HCEC 1CT (cell line): ENCODE measurements at places on chromosomes 7 and 10.

GRCh38 chr7:64626083-64626469 is 39.9 kb upstream of the ZNF107 start:
- no peak for DNase-seq

DNA sequence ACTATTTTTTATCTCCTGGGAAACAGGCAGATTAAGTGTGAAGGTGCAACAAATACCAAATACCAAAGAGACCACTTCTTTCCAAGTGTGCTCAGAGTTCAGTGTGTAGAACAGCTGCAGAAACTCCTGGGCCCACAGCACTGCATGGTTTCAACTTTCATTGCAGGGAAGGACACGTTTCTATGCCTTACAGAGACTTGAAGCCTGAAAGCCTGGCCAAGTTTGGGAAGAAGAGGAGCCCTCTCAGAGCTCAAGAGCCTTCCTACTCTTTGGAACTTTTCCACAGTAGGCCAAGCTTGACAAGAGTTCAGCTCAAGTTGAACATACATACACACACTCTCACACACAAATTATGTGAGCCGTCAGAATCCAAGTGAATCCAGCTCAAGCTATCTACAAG is 2.5 kb downstream of the HOXA4 start:
- no peak for DNase-seq

GRCh38 chr10:9222917-9223316 is 1168.4 kb downstream of the GATA3 start:
- peak; percentile 74 for DNase-seq

GRCh38 chr7:135886345-135887132 is 90.6 kb downstream of the MTPN start:
- DNase-seq, result no peak

DNA sequence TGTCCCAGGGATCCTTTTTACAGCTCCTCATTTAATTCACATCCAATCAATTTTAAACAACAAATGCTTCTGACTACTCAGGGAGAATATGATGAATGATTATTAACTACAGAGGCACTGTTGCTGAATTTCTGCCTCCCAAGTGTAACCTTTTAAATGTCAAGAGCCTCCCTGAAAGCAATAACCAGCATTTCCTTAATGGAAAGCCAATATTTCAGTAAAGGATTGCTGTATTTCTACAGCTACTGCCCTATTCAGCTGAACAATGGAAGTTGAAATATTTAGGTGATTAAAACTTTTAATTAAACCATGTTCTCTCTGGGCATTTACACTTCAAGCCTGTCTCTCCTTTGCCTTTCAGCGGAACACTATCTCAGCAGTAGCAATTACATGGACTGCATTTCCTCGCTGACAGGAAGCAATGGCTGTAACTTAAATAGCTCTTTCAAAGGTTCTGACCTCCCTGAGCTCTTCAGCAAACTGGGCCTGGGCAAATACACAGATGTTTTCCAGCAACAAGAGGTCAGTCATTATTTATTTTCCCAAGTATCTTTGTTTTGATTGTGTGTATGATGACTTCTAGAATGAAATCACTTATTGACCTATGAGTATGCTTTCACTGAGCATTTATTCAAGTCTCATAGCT is 304.7 kb downstream of the BICC1 start:
- DNase-seq, result peak; percentile 60

GRCh38 chr10:117342641-117343040 is 32.6 kb downstream of the PDZD8 start:
- peak; percentile 55 for DNase-seq

GRCh38 chr10:111970111-111970510 is 213.5 kb downstream of the GPAM start:
- no peak for DNase-seq

GRCh38 chr10:129507216-129507889 is 40.3 kb downstream of the MGMT start:
- no peak for DNase-seq

DNA sequence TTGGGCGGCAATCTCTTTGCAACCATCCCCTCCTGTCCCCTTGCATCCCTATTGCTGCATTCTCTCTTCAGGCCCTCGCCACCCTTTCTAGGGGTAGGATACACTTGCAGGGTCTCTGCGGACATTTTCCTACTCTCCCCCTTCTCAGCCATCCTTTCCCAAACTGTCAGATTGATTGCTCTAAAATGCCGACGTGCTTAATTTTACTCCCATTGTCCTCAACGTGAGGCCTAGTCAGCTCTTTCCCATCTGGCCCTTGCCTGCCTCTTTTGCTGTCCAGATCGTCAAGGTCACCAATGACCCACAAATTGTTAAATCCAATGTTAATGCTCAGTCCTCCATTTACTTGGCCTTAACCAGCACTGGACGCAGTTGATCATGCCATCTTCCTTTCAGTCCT is 12.7 kb upstream of the LRMDA start:
- no peak for DNase-seq

DNA sequence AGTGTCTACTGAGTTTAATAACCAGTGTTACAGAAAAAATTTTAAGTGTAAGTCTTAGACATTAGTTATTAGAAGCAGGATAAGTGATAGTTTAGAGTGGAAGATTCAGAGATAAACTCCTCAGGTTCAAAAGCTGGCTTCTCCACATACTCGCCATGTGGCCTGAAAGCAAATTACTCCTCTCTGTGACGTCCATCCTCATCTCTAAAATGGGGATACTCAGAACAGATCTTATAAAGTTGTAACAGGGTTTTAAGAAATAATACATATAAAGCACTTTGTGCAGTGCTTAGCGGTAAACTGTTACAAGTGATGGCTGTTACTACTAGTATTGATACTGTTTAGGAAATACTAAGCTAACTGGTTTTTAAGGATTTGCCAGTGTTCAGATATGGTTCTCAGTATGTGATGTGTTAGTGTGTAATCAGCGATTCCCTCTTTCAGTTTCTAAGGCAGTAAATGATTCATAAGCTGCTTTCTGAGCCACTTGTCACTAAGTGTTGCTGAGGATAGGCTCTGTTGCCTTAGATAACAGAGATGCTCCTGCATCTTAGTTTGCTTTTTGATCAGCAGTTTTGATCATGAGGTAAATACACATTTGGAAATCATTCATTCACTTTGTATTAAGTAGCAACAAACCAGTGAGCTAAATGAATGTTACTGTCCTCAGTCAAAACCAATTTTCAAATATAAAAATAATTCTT is 58.7 kb downstream of the CYP51A1 start:
- DNase-seq, result no peak

DNA sequence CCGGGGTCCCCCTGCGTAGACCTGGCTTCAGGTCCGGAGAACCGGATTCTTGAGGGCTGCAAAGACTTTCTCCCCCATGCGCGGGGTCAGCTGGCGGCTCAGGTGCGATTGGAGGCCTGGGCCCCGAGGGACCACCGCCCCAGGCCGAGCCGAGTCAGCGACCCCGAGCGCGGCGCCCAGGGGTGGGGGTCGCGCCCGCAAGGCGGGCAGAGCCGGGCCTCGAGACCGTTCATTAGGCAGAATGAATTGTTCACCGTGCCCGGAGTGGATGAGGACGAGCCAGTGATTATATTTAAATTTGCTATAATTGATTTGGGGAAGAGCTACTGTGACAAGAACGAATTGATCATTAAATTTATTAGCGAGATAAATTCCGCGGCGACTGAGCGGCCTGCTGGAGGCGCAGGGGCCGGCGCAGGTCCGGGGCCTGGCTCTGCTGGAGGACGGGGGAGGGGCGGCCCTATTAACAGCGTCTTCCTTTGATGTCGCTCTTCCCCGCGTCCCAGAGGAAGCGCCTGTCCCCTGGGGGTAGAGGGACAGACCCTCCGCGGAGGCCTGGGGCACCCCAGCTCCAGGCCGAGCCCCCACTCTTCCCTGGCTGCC is 7.5 kb downstream of the MNX1 start:
- no peak for DNase-seq

DNA sequence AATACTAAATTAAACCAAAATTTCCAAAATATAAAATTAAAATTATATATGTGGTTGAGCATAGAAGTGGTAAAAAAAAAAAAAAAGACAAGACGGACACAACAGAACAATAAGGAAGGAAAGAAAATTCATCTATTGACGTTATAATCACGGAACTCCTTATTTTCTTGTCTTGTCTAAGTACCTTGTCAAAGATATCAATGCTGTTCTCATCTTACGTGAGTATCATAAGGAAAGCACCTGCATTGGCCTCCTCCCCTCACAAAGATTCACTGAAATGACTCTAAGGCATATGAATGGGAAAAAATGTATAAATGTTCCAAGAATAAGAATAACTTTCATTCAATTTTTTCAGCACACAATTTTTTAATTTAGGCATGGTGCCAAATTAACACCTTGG is 135.4 kb downstream of the PPP1R3A start:
- no peak for DNase-seq

DNA sequence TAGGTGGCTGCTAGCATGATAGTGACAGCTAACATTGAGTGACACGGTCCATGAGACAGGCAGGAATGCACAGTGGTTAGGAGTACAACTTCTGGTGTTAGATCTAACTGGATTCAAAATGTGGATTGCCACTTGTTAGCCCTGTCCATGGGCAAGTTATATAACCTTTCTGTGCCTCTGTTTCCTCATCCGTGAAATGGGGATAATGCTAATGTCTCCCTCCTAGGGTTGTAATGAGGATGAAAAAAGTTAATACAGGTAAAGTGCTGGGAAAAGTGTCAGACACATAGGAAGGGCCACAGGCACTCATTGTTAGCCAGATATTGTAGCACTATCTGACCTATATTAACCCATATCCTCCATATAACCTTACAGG is 41.8 kb downstream of the TACR2 start:
- no peak for DNase-seq

- no peak for DNase-seq
Measured at GRCh38 chr10:98212196-98212595, 55.8 kb downstream of the LOXL4 start.

GRCh38 chr10:107701943-107702342 is 537.4 kb upstream of the SORCS1 start:
- DNase-seq, result no peak

DNA sequence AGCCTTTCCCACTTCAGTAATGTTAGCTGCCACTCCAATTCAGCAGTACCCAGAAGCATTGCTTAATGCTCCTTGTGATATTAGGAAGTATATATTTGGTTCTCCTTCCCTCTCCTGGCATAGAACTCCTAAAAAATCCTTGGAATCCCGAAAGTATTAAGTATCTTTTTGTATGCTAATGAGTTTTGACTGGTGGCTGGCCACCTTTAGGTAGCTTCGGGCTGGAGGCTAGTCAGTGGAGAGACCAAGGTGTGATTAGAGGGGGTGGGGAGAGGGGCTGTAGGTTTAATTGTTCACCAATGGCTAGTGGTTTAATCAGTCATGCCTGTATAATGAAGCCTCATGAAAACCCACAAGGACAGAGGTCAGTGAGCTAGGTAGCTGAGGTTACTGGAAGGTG is 12.2 kb downstream of the COMTD1 start:
- no peak for DNase-seq

GRCh38 chr7:2750004-2750407 is 62.0 kb downstream of the AMZ1 start:
- DNase-seq, result peak; percentile 27

DNA sequence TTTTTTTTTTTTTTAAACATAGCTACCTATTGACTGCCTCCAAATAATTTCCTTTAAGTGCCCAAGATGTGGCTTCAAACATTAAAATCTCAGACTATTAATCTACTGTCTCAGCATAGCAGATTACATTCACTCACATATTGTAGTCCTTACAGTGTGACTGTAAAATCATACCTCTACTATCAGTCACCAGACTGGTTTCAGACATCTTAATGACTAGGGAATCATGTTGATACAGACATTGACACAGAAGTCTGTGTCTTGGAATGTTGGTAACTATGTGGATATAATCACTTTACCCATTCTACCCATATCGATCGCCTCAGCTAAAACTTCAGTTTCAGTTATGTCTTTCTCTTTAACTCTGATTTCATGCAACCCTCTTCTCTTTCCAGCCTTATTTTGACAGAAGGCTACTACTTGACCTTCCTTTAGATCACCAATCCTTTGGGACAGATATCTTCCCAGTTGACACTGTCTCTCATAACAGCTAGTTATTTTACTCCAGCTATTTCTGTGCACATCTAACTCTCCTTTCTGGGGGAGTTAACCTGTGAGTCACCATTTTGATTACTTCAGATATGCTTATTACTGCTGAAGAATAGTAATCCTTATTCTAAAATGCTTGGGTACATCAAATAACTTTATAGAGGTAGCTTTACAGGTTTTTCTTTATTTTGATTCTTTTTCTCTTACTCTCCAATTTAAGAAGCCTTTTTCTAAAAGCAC is 7.0 kb downstream of the TNKS2 start:
- DNase-seq, result no peak

- no peak for DNase-seq
Measured at GRCh38 chr7:126698909-126699308, 553.8 kb downstream of the GRM8 start.

DNA sequence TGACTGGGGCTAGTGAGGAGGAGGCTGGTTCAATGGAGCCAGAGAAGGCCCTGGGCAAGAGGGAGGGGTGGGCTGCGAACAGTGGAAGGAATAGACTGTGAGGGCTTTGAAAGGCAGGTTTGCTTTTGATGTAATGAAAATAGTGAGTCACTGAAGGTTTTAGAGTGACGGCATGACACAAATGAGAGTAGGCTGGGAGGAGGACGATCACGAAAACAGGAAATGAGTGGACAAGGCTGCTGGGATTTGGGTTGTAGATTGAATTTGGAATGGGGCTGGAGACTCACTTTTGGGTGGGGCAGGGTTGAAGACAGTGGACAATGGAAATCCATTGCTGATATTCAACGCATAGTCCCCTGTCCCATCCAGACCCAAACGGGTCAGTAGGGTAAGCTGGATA is 139.6 kb downstream of the CDH23 start:
- no peak for DNase-seq

DNA sequence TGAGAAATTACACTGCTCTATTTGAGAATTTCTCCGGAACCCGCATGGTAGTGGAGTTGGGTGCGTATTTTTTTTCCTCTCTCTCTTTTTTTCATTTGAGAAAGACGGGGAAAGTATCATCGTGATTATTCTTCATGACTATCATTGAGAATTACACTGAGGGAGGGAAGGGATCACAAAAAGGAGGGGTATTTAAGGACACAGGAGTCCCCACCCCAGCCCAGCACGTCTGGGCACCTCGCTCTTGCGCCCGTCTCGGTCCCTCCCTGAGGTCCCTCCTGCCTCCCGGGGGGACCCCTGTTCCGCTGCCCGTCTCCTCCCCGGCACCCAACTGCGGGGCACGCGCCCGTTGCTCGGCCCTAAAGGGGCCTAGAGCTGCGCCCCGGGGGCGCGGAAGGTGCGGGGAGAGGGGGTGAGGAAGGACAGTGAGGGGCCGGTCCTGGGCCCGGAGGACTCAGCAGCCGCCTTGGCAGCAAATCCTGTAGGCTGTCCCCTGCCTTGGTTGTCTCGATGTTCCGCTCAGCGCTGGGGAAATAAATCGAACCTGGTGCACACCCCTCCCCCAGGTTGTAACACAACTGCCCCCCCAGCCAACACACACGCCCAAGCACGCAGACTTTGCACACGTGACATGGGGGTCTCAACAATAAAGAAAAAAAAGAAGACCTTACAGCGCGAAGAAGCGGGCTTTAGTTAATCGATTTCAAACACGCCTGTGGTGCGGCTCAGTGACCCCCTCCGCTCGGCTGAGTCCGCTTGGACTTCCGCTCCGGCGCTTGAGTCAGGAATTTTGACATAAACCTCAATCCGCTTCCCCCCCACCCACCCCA is 18.6 kb upstream of the GATA3 start:
- no peak for DNase-seq
